ENCODE measurements at places on chromosomes 6 and 20.
A peak's percentile ranks its signal among the peaks of the same experiment; 100 is the strongest.

- no peak for DNase-seq
These were observed 18.9 kb downstream of the ZNF831 start for GRCh38 chr20:59182401-59183044.

- DNase-seq = peak; percentile 20
These were observed 950 bp downstream of the KCTD20 start for GRCh38 chr6:36443471-36444428.

DNA sequence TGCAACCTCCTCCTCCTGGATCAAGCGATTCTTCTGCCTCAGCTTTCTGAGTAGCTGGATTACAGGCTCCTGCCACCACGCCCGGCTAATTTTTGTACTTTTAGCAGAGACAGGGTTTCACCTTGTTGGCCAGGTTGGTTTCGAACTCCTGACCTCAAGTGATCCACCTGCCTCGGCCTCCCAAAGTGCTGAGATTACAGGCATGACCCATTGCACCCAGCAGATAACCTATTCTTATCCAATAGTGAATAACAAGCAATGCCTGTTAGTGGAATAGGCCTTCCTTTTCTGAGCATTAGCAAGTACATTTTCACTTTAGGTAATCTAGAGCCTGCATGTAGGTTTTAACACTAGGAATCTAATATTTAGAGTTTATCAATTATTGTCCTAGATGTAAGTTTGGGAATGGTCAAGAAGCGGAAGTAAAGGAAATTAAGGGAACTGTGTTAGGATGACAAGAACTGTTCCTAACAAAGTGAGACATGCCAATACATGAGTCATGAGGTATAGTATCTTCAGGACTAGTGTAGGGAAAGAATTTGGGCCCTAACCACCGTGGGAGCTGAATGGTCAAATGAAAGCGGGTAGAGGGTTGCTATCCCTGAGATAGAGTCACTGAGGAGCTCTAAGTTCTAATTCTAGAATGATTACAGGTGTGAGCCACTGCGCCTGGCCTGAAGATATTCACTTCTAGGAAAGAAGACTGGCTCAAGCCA, 15.0 kb downstream of the BLTP3A start:
- DNase-seq = no peak

DNA sequence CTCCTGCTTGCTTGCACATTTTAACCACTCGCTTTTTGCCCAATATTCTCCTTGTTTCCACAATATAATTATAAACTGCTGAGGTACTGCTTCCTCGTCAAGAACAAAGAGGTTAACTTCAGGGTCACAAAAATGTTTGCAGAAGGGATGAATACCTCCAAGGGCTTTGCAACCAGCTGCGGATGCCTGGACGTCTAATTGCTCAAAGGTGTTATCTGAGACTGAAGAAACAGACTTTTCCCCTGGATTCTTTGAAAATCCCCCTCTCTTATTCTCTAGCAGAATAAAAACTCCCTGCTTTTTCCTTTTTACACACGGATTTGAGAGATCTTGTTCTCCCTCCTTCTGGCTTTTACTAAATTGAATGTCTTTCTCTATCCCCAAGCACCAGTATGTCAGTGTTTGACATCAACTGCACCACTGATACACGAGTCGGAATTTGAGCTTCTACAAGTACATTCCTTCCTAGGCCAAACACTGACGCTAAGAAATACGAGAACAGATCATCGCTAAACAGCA, 336 bp upstream of the SMPDL3A start:
- no peak for DNase-seq

- DNase-seq = no peak
These were observed 179.1 kb downstream of the COL19A1 start for GRCh38 chr6:70045413-70045812.

DNA sequence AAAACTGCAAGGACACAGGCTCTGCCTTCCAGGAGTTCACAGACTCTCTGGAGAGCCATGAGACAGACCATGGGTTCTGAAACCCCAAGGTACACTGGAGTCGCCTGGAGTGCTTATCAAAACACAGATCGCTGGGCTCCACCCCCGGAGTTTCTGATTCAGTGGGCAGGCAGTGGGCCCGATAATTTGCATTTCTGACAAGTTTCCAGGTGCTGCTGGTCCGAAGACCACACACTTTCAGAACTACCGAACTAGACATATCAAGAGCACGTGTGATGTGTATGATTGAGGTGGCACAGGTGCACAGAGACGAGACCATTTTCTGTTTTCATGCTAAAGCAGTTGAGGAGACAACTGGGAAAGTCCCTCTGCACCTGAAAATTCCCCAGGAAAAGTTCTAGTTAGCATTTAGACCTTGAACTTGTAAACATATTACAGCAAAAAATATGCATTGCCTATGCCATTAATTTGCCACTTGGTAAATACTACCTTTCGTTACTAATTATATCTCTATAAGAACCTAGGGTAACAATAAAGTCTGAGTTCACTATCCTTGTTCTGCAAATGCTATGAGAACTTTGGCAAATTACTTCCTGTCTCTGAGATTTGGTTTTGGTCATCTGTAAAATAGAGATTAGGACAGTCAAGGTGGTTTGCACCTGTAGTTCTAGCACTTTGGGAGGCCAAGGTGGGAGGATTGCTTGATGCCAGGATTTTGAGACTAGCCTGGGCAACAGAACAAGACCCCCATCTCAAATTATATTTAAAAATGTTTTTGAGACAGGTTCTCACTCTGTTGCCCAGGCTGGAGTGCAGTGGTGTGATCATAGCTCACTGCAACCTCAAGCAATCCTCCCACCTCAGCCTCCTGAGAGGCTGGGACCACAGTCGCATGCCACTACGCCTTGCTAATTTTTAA, 14.3 kb upstream of the PIM1 start:
- DNase-seq = no peak

DNA sequence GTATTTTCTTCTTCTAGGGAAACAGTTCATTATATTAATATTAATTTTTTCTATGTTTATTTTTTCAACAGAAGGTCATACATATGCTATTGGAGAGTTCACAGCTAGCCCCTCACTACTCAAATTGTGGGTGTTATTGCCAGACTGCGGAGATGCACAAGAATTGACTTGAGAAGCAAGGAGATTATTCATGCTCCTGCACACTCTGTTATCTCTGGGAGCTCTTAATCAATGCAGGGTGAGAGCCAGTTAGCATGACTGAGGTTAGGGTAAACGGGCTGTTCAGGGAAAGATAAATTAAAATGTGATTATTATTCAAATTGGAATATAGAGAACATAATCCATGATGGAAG, 48.9 kb upstream of the DEFB112 start:
- DNase-seq = no peak

GRCh38 chr6:158087224-158087867, 80.7 kb downstream of the SERAC1 start:
- no peak for DNase-seq

DNA sequence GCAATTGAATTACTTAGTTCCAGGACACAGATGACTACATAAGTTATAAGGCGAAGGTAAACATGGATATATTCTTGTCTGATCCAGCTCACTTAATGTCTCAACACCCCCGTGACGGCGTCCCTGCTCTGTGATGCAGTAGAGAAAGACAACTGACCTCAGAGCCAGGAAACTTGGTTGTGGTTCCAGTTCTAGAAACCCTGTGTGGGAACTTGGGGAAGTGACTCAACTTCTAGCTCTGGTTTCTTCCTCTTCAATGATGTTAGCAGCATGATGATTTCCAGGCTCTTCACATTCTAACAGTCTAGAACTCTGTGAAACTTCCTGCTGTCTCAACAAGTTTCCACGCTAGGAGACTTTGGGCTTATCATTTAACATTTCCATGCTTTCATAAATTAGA, 18.4 kb downstream of the LAMA4 start:
- no peak for DNase-seq

- no peak for DNase-seq
These were observed 554.0 kb upstream of the NOX3 start for GRCh38 chr6:156009656-156010055.

DNA sequence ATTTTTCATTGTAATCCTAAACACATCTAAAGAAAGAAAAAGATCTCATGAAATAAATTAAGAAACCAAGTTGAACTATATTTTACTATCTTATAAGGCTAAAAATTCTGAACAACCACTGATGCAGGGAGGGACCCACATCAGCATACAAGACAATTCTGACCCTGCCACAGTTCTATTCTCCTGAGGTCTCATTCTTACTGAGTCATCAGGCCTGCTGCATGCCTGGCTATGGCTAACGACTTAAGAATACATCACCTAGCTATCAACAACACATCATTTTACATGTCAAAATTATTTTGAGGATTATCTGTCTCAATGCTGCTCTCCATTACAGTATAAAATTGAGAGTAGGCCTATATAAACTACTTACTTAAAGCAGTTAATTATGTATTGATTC, 52.9 kb downstream of the FBXL4 start:
- no peak for DNase-seq

DNA sequence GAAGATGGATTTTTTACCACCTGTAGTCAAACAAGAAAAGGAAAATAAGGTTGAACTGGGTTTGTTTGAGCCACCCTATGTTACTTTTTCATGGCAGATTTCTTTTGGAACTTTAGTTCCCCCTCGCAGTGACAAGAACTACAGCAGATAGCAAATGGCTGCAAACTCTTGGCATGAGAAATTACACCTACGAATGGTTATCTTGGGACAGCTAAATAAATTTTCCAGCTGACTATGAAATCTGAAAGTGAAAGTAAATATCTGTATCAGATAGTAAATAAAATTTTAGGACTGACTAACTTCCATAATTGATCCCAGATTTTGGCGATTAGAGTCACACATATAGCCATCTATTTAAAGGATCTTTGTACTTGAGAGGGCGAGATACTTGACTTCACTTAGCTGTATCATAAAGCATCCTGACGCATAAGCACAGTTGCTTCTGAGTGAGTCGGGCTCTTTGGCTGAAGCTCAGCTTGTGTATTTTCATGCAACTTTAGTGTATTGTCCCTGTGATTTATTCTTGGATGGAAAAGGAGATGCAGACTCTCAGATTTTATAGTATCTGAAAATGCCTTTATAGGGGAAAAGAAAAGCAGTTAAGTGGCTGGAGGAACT, 125.3 kb upstream of the B3GAT2 start:
- no peak for DNase-seq

DNA sequence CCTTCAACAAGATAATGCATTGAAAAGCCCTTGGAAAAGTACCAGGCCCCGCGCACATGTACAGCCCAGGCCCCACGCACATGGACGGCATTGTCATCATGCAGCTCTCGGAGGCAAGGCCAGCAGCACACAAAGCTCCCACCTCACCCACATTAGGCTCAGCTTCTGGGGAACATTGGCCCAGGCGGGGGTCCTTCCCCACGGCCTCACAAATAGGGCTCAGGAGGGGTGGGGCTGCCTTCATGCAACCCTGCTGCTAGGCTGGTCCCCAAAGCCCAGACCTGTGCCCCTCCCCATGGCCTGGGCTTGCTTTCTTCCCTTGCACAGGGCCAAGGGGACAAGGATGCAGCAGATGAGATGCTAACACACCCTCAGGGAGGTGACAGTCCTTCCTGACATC, 26.7 kb downstream of the NPEPL1 start:
- DNase-seq = no peak

DNA sequence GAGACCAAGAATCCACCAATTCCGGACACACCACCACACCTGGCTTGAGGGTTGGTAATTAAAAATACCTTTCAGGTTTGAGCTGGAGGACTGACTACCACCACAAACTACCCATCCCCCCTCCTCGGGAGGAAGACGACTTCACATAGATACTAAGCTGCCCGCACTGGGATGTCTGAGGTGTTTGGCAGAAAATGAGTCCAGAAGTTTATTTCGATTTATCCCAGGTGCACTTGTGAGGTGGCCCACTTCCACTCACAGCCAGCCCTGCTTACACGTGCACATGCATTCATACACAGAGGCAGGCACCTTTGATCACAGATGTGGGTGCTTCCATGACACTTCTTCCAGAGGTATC, 187.1 kb downstream of the ID4 start:
- no peak for DNase-seq

- DNase-seq = no peak
These were observed 2.0 kb upstream of the ZBP1 start for GRCh38 chr20:57622201-57622570.

GRCh38 chr6:2810092-2810671, 31.5 kb downstream of the SERPINB1 start:
- no peak for DNase-seq

DNA sequence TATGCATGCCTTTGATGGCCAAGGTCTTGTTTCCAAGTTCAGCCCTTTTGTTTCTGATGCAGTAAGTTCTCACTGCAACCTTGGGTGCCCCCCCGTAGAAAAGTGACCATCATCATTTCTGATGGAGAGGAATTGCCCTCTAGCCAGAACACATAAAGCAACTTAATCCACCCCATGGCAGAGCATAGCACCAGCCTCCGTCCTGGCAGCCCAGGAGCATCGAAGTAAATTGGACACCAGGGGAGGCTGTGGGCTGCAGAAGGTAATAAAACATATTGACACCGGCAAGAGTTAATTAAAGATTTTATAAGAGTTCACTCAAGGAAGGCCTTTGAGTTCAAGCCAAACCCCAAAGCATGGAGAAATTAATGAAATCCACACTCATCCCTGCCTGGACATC, 39.2 kb upstream of the CST7 start:
- no peak for DNase-seq

- DNase-seq = no peak
These were observed 2.4 kb upstream of the AHCY start for GRCh38 chr20:34305333-34306230.

DNA sequence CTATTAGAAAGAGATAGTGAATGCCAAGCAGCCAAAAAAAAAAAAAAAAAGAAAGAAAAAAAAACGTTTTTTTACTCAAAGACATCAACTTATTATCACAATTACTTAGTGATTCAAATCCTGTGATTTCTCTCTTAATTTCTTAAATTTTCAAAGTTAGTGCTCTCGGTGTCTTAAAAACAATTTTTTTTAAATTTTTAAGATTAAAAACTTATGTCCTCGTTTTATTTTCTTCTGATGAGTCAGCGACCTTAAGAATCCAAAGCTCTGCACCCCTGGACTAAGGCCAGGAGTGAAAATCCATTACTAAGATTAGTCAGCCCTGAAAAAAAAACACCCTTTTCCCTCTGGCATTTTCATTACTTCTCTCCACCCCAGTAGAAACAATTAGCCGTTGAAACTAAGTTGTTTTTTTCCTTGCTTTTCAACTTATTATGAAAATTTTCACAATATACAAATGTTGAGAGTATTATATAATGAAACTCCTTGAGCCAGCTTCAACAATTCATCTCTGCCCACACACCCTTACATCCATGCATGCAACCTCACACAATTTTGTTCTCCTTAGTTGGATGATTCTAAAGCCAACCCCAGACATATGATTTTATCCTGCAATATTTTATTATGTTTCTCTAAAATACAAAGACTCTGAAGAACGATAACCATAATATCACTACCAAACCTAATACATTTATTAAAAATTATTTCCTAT, 85.6 kb upstream of the CARMIL1 start:
- DNase-seq = no peak

GRCh38 chr6:164097551-164098398, 683.3 kb downstream of the QKI start:
- no peak for DNase-seq

GRCh38 chr6:106097411-106098231, 11.5 kb downstream of the PRDM1 start:
- DNase-seq = no peak

DNA sequence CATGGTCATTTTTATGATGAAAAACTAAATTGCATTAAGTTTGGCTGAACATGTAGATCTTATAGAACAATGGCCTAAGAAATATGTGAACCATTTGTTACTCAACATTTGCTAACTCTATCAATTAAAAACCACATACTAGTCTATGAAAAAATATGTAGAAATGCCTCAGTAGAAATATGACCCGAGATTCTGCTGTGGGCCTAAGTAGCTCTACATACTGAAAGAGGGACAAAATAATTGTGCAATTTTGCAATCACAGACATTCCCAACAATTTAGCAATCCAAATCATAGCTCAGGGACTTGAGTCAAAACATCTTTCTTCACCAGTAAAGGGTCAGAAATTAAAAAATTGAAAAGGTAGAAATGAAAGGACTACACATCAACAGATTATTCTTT, 619.0 kb downstream of the FRK start:
- no peak for DNase-seq

Measured in hypothalamus (tissue), 51 donors.